Left lung (tissue), 14 donors: ENCODE measurements at places on chromosomes 2 and 18. TPM values are rescaled to one million over a fixed set of nuclear protein-coding genes. Genes with fewer than 3 reads are reported as not detected.

- no peak for DNase-seq
Observed at GRCh38 chr2:197247083-197247482, 63.5 kb downstream of the ANKRD44 start.

STARD6 gene
- not detected for polyA plus RNA-seq

ACOXL gene
- 5.0 TPM for polyA plus RNA-seq

TBR1 gene
- polyA plus RNA-seq: 0.04 TPM

DNA sequence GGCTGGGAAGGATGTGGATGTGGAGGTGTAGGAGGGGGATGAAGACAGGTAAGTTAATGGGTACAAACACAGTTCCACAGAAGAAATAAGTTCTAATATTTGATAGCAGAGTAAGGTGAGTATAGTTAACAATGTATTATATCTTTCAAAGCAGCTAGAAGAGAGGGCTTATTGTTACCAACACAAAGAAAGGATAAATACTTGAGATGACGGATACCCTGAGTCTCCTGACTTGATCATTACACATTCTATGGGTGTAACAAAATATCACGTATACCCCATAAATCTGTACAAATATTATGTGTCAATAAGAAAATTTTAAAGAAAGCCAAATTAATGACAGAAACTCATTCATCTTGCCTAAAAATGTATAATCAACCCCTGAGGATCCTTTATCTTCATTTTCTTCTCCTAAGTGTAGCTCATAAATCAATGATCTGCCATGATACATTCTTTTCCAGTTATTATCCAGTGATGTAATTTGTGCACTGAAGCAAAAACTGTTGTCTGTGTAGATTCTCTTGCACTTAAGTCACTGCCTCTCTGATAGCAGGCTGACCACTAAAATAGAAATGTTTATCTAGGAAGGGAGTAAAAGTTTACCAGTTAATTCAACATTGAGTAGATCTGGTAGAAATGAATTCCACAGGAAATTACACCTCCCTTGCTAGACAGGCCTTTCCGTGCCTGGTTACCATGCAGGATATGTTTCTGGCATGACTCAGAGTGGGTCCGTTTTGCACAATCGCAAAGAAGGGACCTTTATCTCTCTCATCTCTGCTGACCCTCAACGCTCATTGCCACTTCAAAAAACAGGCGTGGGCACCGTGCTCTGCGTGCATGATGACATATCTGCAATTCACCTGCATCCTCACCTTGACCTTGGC, 249.7 kb upstream of the NCKAP5 start:
- peak; percentile 18 for DNase-seq

ID2 gene
- 499 TPM for polyA plus RNA-seq

DNA sequence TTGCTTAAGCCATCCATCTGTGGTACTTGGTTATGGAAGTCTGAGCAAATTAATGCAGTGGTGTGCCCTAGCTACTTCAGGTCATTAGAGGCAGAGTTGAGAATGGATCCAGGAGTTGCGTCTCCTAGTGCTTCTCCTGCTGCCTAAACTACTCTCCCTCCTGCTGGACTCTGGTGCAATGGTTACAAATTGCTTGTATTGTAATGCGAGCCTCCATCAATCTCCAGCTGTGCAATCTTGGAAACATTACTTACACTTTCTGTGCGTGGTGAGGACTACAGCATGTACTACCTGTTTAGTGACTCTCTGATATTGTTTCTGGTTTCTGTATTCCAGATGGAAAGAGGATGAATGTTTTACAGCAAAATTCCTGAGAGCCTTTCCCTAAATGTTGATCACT, 119.0 kb upstream of the CYRIA start:
- DNase-seq: no peak

CNGA3 gene
- polyA plus RNA-seq: 0.04 TPM

DNA sequence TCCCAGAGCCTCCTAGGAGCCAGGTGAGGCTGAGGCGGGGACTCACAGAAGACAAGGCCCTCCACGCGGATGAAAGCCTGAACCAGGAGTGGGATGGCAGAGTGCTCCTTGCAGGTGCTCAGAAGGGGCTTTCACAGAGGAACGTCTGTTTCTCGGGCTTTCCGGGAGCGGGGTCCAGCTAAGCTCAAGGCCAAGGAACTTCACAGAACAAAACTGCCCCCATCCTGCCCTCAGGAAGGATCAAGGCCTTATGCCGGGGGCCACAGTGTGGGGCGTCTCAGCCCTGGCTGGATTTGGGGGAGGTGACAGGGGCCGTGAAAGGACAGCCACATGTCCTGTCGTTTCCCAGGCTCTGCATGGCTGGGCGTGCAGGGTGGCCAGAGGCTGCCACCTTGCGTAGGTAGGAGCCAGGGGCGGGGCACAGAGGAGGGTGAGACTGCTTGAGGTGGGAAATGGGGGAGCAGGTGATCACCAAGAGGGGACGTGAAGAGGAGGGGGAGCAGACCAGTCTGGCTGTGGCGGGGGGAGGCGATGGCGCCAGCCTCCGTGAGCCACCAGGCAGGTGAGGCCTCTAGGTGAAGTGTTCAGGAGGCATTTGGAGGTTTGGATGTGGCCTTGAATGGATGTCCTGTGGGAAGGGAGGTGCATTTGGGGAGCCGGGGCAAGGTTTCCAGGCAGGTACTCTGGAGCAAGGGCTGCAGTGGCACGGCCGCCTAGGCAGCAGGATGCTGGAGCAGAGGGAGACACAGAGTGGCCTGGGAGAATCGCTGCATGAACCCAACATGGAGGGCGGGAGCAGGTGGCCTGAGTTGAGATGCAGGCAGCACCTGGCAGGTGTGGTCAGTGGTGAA, 79.1 kb downstream of the TWIST2 start:
- DNase-seq: no peak

TMEM178A gene
- polyA plus RNA-seq: 11.2 TPM

DNA sequence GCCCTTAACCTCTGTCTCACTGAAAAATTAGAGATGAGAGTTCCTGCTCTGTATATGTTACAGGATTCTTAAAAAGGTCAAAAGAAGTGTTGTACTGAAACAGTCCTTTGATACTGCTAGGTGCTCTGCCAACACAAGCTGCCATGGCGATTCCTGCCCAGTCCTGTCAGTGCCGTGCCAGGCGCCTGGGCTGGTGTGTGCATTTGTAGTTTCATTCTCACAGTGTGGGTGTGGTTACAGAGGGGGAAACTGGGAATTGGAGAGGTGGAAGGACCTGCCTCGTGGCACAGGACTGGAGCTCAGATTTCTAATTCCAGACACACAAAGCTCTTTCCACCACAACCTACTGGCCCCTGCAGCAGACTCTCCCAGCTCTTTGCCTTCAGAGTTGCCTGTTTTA, 122.3 kb upstream of the RAB6C start:
- no peak for DNase-seq

DNA sequence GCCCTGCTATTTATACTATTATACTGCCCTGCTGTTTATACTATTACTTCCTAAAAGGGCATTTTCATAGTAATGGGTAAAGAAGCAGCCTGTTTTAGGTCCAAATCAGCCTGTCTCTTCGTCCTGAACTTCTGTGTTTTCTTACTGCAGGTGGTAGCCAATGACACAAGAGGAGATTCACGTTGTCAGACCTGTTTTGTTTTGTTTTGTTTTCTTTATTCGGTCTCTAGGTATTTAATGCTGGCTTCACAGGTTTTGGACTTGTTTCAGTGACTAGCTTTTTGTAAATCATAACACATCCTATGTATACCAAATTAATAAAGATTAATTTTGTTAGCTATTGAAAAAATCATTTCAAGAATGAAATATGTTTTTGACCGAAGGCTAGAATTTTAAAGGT, 116.4 kb downstream of the MAP3K20 start:
- no peak for DNase-seq

DNA sequence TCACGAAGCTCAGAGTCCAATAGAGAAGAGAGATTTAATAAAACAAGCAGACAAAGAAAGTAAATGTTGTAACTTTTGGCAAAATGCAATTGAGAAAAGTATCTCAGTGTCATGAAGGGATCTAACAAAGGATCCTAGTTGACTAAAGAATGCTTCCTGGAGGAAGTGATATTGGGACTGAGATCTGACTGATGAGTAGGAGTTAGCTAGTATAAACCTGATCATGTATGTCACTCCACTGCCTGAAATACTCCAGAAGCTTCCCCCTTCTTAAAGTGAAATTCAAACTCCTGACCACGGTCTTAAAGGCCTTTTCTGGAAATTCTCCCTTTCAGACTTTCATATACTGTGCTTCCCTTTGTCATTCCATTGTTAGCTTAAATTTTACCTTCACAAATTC, 1102.4 kb upstream of the ZEB2 start:
- no peak for DNase-seq

- no peak for DNase-seq
Observed at GRCh38 chr2:164678631-164679149, 57.4 kb upstream of the GRB14 start.

DNA sequence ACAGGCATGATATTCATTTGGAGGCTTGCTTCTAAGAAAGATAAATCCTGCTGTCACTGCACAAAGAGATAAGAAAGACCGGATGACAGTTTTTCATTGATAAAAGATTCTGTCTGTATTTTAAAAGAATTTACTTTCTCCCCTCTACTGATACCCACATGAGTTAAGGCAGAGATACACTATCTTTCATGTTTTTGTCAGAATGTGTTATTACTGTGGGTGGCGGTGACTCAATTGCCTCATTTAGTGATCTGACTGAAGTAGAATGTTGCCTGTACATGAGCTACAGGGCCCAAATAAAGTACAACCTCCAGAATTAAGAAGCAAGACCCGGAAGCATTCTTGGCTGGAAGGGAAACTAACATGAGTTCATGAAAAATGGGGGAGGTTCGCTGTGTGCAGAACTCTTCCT, 480.0 kb downstream of the SLC4A3 start:
- DNase-seq: no peak

REG1B gene
- polyA plus RNA-seq: not detected

- DNase-seq: no peak
Observed at GRCh38 chr2:126599062-126599461, 56.9 kb upstream of the GYPC start.

GRCh38 chr2:181723731-181724130, 43.4 kb upstream of the NEUROD1 start:
- no peak for DNase-seq

DNA sequence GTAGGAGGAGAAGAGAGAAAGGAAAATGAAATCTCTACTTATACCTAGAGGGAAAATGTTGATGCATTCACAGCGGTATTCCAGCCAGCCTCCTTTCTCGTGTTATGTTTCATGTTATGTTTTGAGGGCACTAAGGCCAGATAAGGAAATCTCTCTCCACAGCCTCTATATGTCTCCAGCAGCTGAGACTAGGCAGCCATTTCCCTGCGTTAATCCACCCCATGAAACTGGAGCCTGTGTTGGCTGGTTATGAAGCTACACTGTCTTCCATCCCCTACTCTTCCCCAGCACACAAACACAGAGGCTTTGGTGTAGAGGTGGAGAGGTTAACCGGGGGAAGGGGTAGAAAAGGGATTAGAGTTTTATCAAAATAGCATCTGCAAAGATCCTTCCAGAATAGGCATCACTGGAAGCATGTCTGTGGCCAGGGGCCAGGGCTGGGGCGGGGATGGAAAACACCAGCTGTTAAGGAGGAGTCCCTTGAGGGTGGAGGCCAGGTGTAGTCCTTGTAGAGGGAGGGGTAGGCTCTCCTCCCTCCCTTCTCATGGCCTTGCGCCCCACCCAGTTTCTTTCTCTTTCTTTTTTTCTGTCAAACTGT, 100.9 kb upstream of the TNP1 start:
- no peak for DNase-seq

DNA sequence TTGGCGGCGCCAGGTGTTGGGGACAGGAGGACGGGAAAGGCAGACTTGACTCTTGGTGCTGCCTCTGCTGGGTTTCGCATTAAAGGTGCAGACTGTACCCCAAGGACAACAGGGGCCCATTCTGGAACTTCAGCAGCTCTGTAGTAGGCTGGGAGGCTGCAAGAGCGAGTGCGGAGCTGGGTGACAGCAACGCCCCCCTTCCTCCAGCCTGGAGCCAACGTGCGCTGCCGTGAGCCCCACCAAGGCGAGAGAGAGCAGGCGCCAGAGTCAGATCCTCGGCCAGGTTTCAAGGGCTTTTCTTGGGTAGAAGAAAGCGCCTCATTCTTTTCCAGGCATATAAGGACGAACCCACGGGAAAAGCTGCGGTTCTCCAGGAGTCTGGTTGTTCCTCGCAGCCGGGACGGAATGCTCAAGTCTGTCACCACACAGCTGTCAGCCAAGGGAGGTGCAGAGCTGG, 1.9 kb downstream of the DOK6 start:
- DNase-seq: peak; percentile 16

DNA sequence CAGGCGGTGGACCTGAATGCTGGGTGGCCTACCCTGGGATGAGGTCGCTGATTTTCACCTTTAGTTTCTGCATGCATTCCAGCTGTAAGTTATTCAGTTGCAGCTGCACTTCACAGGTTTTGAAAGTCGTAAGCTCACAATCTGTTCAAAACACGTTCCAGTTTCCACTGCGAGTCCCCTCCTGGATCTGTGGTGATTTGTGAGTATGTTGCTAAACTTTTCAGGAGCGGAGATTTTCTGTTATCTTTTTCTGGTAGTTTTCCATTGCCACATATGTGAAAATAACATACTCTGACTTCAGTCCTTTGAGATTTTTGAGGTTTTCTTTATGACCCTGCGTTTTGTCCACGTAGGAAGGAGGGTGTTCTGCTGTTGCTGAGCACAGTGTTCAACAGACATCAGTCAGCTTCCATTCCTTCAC, 102.1 kb downstream of the SNTG2 start:
- DNase-seq: no peak

DNA sequence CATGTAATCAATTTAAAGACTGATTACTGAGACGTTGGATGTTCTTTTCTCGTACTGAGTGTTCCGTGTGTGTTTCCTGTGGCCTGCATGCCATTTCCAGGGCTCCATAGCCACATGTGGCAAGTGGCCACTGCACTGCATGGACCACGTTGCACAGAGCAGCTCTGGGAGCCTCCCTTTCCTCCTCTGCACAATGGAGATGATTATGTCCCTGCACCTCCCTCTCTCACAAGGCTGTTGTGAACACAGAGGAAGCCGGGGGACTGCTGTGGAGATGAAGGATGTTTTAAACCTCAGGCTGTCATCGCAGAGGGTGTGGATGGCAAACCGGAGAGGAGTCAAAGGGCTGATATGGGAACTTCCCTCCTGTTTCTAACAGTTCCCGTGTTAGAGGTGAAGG, 87.7 kb downstream of the TGOLN2 start:
- no peak for DNase-seq

GRCh38 chr2:19854596-19855541, 46.9 kb downstream of the TTC32 start:
- DNase-seq: no peak

DNA sequence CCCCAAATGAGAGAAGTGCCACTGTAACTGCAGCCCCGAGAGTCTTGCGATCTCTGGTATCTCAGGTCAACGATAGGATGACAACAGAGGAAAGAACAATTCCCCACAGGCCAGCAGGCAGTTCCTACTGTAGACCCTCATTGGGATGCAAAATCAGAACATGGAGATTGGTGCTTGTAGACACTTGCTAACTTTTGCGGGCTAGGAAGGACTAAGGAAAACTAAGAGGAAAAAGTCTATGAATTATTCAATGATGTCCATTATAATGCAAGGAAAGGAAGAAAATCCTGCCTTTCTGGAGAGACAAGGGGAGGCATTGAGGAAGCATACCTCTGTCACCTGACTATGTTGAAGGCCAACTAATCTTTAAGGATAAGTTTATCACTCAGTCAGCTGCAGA, 51.9 kb upstream of the CWC22 start:
- no peak for DNase-seq

ANKMY1 gene
- 15.0 TPM for polyA plus RNA-seq

AMER3 gene
- 0.06 TPM for polyA plus RNA-seq

KCNJ13 gene
- polyA plus RNA-seq: 11.8 TPM

GRCh38 chr2:212644195-212644837, 105.7 kb upstream of the ERBB4 start:
- DNase-seq: no peak
